Hematopoietic multipotent progenitor cell treated with erythropoietin and hydrocortisone succinate and interleukin-3 and kit ligand, for 4 days (in vitro differentiated cells): ENCODE measurements at places on chromosomes 2 and 18.

GRCh38 chr2:178644919-178645318 lies 162.3 kb downstream of the TTN start:
- no peak for DNase-seq

- DNase-seq = no peak
Measured at GRCh38 chr2:176851889-176852483, 360.6 kb upstream of the HNRNPA3 start.

GRCh38 chr2:235514627-235515363 lies 21.0 kb downstream of the AGAP1 start:
- no peak for DNase-seq

DNA sequence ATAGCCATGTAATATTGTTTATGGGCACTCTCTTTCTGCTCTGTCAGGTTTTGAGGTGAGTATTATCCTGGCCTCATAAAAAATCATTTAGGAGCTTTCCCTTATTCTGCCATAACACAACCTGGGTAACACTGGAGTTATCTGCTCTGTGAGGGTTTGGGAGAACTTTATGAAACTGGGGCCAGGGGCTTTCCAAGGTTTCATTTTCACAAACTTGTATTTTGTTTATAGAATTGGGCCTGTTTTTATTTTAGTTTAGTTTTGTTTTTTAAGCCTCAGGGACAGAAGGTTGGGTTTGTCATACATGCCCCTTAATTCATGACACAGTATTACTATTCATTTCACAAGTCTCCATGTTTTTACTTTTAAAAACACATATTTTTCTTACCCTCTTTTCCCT lies 83.5 kb downstream of the IRS1 start:
- DNase-seq = no peak
